ENCODE measurements at places on chromosomes 11 and 22.

DNA sequence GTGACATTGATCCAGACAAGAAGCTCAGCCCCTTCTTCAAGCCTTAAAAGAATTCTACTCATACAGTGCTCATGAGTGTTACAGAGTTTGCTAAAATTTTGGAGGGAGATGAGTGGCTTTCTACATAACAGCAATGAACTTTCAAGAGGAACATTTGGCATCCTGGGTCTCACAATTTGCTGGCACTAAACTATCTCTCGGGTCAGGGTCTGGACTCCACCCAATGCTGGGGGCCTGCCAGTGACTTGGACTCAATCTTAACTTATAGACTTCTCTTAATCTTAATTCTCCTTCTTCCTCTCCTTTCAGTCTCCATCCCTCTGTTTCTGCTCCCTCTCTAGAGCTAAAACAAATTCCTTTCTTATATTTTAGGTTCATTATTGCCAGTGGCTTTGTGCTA, 317.9 kb downstream of the TMEM135 start:
- no peak for DNase-seq

- no peak for DNase-seq
Observed at GRCh38 chr11:132852361-132852760, 679.9 kb downstream of the OPCML start.

GRCh38 chr11:104005234-104005855, 31.1 kb upstream of the DDI1 start:
- DNase-seq: no peak

- DNase-seq: no peak
Observed at GRCh38 chr11:74608431-74608830, 16.0 kb downstream of the POLD3 start.

DNA sequence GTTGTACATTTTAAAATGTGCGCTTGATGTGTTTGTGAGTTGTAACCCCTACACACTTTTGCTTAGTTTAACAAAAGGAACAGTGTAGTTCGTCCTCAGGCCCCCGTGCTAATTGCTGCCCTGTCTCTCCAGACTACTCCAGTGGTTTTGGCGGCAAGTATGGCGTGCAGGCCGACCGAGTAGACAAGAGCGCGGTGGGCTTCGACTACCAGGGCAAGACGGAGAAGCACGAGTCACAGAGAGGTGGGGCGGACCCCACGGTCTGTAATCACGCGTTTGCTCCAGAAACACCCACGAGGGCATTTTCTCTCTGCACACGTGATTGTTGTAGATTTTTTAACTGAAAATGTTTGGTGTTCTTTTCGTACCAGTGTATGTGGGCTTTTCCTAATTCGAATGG, 18.6 kb downstream of the CTTN start:
- DNase-seq: no peak

DNA sequence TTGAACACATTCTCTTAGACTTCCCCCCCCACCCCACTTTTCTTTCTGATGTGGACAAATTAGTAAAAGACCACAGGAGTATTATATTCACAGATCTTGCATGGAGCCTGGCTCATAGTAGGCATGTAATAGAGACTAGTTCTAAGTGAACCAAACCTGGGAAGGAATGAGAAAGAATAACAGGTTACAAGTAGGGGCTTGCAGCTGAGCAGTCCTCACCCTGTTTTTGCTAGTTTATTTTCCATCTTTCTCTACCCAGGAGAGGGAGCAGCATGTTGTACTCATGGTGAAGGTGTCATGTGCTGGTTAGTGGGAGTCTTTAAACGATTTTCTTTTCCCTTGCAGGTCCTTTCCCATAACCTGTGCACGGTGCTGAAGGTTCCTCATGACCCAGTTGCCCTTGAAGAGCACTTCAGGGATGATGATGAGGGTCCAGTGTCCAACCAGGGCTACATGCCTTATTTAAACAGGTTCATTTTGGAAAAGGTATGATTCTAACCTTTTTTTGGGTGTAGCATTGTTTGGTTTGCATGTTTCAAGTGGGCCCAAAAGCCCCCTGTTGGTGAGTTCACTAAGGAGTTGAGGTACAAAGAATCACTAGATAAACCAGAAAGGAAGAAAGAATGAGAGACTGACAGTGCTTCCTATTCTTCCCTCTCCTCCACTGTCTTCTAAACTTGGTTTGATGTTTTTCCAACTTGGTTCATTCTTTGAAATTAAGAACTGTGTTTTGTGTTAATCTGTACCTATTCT, 30.1 kb downstream of the SWAP70 start:
- no peak for DNase-seq
